ENCODE measurements at places on chromosomes 12 and 14.

- DNase-seq: no peak
Measured at GRCh38 chr12:62922539-62922938, 12.4 kb downstream of the PPM1H start.

GRCh38 chr14:60616461-60616959 lies 32.8 kb downstream of the SIX1 start:
- no peak for DNase-seq

DNA sequence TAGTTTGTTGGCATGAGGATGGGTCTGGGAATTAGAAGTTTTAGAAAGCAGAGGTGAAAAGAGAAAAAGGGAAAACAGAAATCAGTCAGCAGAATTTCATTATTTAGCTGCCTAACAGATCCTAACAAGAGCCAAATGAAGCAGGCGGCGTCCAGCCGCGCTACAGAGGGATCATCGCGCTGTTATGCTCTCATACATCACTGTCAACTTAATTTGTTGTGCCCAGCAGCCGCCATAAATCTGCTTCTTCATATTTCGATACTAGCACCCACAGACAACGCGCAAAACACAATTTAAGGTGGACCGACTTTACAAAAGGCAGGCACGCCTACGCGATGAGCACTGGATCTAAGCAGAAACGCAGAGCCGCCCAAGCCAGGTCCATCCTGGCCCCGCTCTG lies 66.7 kb downstream of the SETD3 start:
- DNase-seq: no peak

GRCh38 chr14:98099527-98099926 lies 1172.5 kb downstream of the BCL11B start:
- DNase-seq: no peak

- no peak for DNase-seq
Measured at GRCh38 chr14:26293909-26294308, 303.9 kb downstream of the NOVA1 start.

GRCh38 chr12:71665090-71665463 lies 976 bp downstream of the THAP2 start:
- no peak for DNase-seq

DNA sequence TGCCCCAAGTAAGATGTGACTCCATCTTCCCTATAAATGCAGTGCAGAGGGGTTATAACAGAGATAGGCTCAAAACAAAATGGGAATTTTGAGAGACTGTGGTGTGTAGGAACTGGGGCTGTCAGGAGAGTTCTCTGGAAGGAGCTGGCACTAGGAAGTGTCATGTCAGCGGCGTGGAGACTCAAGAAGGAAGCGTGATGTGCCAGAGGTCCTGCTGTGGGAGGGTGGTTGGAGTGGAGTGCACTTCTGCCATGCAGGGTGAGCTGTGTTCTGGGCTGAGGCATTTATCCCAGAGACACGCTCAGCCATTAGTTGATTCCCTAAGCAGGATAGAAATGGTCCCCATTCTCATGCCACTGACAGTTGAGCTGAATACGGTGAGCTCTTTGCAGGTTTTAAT lies 19.0 kb downstream of the GLT1D1 start:
- no peak for DNase-seq

- no peak for DNase-seq
Measured at GRCh38 chr14:101475456-101476257, 85.6 kb upstream of the DIO3 start.

GRCh38 chr12:16385782-16386646 lies 38.6 kb downstream of the MGST1 start:
- DNase-seq: peak; percentile 4

- peak; percentile 44 for DNase-seq
Measured at GRCh38 chr12:94427501-94428381, 31.9 kb downstream of the CEP83 start.

DNA sequence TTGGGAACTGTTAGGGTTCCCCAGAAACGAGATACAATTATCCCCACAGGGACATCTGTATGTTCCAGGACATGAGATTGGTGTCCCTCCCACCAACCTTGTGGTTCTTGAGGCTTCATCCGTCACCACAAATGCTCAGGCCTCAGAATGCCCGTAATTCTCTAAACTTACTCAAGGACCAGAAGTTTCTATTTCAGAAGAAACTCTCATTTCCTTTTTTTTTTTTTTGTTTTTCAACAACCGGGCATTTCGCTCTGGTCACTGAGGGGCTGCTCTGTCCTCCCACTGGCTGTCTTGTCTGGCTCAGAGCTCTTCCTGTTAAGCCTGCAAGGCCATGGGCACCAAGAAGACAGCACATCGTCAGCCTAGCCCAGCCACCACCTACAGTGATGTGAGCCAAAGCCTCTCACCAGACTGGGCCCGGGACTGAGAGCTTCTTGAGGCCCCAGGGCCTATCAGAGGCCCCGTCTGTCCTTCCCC lies 36.2 kb downstream of the VDR start:
- no peak for DNase-seq

GRCh38 chr12:6056406-6057240 lies 67.8 kb downstream of the VWF start:
- no peak for DNase-seq

GRCh38 chr14:54192610-54193009 lies 204.2 kb upstream of the CDKN3 start:
- no peak for DNase-seq

- peak; percentile 76 for DNase-seq
Measured at GRCh38 chr12:63294327-63294632, 143.3 kb upstream of the AVPR1A start.

DNA sequence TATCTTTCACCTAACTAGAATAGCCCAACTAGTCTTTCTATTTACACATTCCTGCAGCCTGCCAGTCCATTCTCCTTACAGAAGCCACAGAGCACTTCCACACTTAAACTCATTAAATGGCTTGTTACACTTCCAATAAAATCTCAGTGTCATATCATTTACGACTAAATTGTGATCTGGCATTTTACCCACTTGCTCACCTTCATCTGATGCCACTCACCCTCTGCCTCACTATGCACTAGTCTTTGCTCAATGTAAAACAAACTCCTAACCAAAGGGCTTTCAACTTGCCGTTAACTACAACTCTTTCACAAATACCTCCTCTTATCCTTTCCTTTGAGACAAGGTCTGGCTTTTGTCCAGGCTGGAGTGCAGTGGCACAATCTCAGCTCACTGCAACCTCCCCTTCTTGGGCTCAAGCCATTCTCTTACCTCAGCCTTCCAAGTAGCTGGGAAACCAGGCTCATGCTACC lies 24.1 kb downstream of the YAF2 start:
- no peak for DNase-seq

- no peak for DNase-seq
Measured at GRCh38 chr12:58745348-58746125, 174.8 kb downstream of the LRIG3 start.

DNA sequence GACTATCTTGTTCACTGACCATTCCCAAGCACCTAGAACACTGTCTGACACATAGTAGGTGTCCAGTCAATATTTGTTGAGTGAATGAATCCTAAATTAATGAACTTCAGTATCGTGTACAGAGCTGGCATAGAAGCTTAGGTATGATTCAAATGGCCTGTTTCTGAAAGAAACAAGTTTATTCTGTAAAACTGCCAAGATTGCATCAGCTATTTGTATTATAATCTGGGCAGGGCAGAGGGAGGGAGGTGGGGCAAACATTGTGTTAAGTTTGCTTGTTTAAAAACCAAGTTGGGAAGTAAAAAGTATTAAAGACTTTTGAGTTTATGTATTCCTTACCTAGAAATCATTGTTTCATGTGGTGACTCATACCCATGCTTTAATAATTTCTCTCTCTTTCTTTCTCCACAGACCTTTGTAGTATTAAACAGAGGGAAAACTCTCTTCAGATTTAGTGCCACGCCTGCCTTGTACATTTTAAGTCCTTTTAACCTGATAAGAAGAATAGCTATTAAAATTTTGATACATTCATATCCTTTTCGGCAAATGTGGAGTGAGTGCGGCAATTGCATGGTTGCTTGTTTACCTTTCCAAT lies 92.8 kb downstream of the SCN8A start:
- no peak for DNase-seq

GRCh38 chr14:65958664-65959562 lies 527.3 kb upstream of the CCDC196 start:
- DNase-seq: no peak

- DNase-seq: no peak
Measured at GRCh38 chr14:68667313-68667791, 125.5 kb downstream of the ZFP36L1 start.

- DNase-seq: no peak
Measured at GRCh38 chr14:55733599-55733998, 153.6 kb downstream of the KTN1 start.

GRCh38 chr12:31931796-31932715 lies 27.2 kb upstream of the RESF1 start:
- no peak for DNase-seq
